ENCODE measurements at places on chromosomes 13 and 19. TPM values are rescaled to one million over a fixed set of nuclear protein-coding genes. Genes with fewer than 3 reads are reported as not detected.

The CPAMD8 gene
- 53.4 TPM for total RNA-seq

The ZGLP1 gene
- 9.3 TPM for total RNA-seq

The ZNF763 gene
- 4.2 TPM for total RNA-seq

The ZNF570 gene
- total RNA-seq, result 4.6 TPM

The IGFLR1 gene
- 2.6 TPM for total RNA-seq

The ETV2 gene
- 1.1 TPM for total RNA-seq

The IL12RB1 gene
- not detected for total RNA-seq

The PCP2 gene
- 2.7 TPM for total RNA-seq

The IGSF23 gene
- total RNA-seq, result not detected

The KLK8 gene
- not detected for total RNA-seq

The KLK7 gene
- not detected for total RNA-seq

The PRKCG gene
- total RNA-seq, result 4.3 TPM

The RGS9BP gene
- 1.0 TPM for total RNA-seq

The SPRY2 gene
- total RNA-seq, result 67.8 TPM

The ATP8A2 gene
- 1.6 TPM for total RNA-seq

The INAFM1 gene
- total RNA-seq, result 4.8 TPM

The KLK15 gene
- total RNA-seq, result not detected

The FFAR2 gene
- not detected for total RNA-seq

The ZNF66 gene
- 5.0 TPM for total RNA-seq

The ZNF701 gene
- 13.5 TPM for total RNA-seq

The STOML3 gene
- not detected for total RNA-seq

The C5AR1 gene
- total RNA-seq, result not detected

The ARRDC2 gene
- total RNA-seq, result 16.1 TPM

The ZNF607 gene
- 28.3 TPM for total RNA-seq

The TEX29 gene
- not detected for total RNA-seq

The REEP6 gene
- total RNA-seq, result 52.7 TPM

The NBEA gene
- 13.2 TPM for total RNA-seq

The ZNF628 gene
- total RNA-seq, result 16.7 TPM

The CGB5 gene
- total RNA-seq, result not detected

The FOXO1 gene
- 6.8 TPM for total RNA-seq

The OR4F17 gene
- total RNA-seq, result not detected

The CEACAM16 gene
- not detected for total RNA-seq

The GRK1 gene
- 0.21 TPM for total RNA-seq

The KLK4 gene
- total RNA-seq, result not detected

The GNA15 gene
- total RNA-seq, result not detected

The LAIR2 gene
- not detected for total RNA-seq

The ONECUT3 gene
- total RNA-seq, result not detected

The DPY19L3 gene
- total RNA-seq, result 64.3 TPM

The TMEM150B gene
- not detected for total RNA-seq

The ZNF665 gene
- total RNA-seq, result 5.2 TPM

The ZNF888 gene
- total RNA-seq, result 7.3 TPM

The LCP1 gene
- 5.5 TPM for total RNA-seq

The RNF113B gene
- not detected for total RNA-seq

The CDC34 gene
- 205 TPM for total RNA-seq

The ZMYM2 gene
- 82.1 TPM for total RNA-seq
